ENCODE measurements at places on chromosomes 6 and 20.

DNA sequence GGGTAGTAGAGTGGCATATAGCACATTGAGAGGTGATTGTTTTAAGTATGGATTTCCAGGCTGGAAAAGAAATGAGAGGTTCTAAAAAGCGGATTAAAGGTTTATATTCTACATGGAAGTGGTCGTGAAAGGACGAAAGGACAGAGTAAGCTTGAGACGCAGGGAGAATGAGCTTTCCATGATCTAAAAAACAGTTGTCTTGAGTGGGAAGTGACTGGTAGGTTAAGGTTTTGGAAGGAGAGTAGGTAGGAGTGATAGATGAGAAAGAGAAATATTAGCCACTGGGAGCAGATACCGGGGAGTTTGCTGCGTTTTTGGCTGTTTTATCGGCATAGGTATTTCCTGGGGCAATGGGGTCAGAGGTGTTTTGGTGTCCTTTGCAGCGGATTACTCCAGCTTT, 750.6 kb upstream of the ADGRB3 start:
- no peak for DNase-seq

DNA sequence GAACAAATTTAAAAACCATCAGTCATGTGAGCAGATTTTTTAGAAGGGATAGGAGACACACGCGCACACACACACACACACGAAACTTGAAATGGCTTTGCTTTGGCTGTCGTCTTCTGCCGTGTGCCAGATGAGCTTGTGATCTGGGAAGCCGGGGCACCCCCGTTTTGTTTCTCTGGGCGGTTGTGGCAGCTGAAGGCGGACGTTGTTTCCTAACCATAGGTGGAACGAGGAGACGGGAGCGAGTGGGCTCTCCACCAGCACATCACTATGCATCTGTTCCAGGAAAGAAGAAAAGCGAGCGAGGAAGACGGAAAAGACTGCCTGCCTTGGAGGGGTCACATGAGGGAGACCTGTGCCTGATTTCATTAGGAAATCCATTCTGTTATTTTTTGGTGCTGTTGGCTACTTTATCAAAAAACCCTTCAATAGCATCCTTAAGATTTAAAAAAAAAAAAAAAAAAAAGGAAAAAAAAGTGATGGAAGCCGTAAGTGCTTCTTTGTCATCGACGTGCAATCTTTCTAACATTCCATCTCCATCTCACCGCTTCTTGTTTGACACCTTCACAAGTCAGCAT, 142.1 kb downstream of the DTNBP1 start:
- DNase-seq: no peak

DNA sequence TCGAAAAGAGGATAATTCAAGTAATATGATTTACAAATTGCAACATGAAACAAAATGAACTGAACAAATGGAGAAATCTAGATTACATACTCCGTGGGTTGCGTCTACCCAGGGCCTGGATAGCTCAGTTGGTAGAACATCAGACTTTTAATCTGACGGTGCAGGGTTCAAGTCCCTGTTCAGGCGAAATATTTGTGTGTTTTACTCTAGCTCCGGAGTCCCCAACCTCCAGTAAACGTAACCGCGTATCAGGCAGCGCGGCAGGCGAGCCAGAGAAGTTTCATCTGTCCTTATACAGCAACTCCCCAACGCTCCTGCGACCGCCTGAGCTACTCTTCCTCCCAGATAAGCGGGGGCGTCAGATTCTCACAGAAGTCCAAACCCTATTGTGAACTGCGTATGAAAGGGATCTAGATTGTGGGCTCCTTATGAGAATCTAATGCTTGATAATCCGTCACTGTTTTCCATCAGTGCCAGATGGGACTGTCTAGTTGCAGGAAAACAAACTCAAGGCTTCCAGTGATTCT, 176.1 kb downstream of the TRIM27 start:
- no peak for DNase-seq

- DNase-seq: no peak
Measured at GRCh38 chr20:41424546-41424945, 57.9 kb upstream of the EMILIN3 start.

GRCh38 chr6:47690214-47690613, 8.2 kb upstream of the ADGRF4 start:
- no peak for DNase-seq

All from Jurkat, Clone E6-1 (cell line).